ENCODE measurements at places on chromosomes 4 and X.

DNA sequence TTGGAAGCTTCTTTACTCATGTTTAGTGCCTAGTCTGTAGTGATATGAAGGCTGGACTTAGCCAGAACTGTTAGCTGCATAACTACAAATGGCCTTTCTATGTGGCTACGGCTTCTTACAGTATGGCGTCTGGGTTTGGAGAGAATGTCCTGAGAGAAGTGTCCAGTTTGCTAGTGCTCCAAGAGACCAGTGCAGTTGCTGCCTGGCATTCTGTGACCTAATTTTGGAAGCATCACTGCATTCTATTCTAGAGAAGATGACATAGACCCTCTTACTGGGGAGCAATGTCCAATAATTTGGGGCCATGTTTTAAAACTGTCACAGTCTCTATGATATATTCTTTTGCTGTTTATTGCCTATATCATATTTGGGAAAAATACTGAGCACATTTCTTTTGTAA is 74.2 kb downstream of the STAG2 start:
- DNase-seq: no peak

- DNase-seq: no peak
Observed at GRCh38 chrX:12400218-12400617, 261.9 kb downstream of the FRMPD4 start.

DNA sequence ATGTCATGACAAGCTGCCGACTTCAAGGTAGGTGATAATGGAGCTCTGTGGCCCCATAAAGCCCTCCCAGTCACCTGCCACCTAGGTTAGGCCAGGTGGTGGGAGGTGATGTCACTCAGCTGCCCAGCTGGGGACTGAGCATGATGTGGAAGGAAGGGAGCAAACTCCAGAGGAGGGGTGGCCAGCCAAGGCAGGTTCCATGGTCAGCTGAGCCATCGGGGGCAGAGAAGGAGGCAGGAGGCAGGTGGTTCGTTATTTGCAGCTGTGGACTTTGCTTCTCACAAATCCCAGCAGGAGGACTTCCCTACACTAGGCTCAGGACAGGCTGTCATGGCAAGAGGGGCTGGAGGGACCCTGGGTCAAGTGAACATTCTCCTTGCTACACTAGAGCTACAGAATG is 2.1 kb downstream of the CCDC120 start:
- no peak for DNase-seq

DNA sequence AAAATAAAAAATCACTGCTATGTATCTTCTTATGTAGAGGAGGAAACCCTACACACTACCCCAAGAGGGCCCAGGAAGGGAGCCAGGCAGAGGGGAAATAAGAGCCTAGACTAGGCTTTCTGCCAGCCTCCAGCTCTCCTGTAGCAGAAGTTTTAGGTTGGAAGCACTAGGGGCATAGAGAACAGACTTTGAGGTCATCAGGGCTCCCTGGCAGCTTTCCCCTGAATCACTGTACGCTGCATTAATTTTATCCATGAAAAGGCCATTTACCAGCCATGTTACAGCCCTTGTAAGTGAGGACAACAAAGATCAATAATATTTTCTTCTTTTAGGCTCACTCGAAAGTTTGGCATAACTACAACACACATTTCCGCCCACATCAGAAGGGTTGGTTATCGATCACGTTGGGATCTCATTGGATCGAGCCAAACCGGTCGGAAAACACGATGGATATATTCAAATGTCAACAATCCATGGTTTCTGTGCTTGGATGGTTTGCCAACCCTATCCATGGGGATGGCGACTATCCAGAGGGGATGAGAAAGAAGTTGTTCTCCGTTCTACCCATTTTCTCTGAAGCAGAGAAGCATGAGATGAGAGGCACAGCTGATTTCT is 24.7 kb downstream of the RPL9 start:
- DNase-seq: no peak

DNA sequence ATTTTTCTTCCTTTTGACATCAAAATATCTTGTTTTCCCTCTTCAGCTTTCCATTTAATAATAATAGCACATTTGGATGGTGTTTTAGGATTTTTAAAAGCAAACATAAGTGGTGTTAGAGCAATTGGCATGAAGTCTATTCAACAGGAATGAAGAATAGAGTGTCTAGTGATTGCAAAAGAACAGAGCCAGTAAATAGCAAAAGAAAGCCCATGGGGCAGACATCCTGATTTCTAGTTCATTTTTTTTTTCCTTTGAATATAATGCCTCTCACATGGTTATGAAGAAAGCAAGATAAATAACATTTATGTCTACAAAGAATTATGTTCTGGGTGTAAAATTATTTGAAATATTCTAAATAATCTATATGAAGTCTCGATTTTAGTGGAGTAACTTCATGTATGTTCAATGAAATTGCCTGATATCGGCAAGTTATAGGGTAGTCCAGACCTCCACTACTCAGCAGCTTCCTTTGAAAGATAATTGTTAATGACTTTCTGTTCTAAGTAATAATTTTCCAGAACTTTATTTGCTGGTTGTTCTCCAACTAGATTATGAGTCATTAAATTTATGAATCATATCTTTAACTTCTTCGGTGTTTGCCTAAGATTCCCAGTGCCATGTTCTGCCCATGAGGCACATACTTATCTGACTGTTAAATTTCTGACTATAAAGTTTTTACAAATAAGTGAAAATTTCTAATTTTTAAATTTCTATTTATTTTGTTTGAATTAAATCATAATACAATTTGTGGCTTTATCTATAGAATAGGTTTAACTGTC is 587.9 kb downstream of the TLL1 start:
- DNase-seq: no peak

- DNase-seq: no peak
Observed at GRCh38 chr4:120716346-120716745, 206.2 kb downstream of the PRDM5 start.

DNA sequence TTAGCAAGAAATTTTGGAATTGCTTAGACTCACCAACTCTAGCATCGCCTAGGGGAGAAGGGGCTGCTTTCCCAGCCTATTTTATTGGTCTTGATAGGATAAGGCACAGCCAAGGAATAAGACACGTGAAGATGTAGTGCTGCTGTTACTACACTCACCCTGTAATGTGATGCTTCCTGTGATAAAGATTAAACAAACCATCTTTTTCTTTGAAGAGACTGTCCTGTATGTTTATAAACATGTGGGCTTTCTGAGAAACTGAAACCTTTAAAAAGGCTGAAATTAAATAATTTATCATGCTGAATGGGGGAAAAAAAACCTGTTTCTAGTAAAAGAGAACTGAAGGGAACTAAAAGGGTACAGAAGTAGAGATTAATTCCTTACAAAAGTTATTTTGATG is 13.2 kb downstream of the TAPT1 start:
- no peak for DNase-seq

GRCh38 chr4:173211222-173211621 is 42.6 kb downstream of the GALNT7 start:
- DNase-seq: no peak

GRCh38 chrX:45165726-45166125 is 35.0 kb downstream of the DIPK2B start:
- no peak for DNase-seq

- DNase-seq: no peak
Observed at GRCh38 chr4:76872556-76872955, 25.4 kb downstream of the SOWAHB start.

DNA sequence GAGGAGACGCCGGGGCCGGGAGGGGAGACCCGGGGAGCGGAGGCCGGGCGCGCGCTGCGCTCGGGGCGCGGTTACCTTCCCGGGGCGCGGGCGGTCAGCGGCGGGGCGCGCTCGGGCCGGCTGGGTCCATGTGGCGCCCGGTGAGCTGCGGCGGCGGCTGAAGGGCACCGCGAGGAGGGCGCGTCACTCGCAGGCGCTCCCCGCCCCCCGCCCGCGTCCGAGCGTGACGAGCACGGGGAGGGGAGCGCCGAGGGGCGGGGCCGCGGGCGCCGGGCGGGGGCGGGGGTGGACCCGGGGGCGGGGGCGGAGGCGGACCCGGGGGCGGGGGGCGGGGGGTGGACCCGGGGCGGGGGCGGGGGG is at the start of gene CPLX1:
CPLX1 (minus strand) TSS at position 159 of the 360 bp plus-strand sequence. CDS start 1,607 bp downstream, outside the sequence.
- DNase-seq: no peak

GRCh38 chr4:131635191-131635590 is 1513.9 kb upstream of the PCDH10 start:
- DNase-seq: no peak
